ENCODE measurements at places on chromosomes 16 and 17.

DNA sequence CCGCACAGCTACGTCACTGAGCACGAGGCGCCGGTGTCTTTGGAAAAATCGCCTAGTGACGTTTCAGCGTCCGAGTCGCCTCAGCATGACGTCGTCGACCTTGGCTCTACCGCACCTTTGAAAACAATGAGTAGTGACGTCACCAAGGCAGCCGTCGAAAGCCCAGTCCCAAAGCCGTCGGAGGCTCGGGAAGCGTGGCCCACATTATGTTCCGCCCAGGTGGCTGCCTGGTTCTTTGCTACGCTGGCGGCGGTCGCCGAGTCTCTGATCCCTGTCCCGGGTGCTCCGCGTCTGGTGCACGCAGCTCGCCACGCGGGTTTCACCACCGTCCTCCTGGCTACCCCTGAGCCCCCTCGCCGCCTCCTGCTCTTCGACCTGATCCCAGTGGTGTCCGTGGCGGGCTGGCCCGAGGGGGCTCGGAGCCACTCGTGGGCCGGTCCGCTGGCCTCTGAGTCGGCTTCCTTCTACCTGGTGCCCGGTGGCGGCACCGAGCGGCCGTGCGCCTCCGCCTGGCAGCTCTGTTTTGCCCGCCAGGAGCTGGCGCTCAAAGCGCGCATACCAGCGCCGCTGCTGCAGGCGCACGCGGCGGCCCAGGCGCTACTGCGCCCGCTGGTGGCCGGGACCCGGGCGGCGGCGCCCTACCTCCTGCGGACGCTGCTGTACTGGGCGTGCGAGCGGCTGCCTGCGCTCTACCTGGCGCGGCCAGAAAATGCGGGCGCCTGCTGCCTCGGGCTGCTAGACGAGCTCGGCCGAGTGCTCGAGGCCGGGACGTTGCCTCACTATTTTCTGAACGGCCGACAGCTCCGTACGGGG, 1.5 kb downstream of the TMEM102 start:
- peak; percentile 81 for DNase-seq

GRCh38 chr17:72786209-72786608, 306.3 kb downstream of the SLC39A11 start:
- DNase-seq, result no peak

GRCh38 chr17:79581324-79581932, 29.4 kb downstream of the RBFOX3 start:
- DNase-seq, result peak; percentile 32

DNA sequence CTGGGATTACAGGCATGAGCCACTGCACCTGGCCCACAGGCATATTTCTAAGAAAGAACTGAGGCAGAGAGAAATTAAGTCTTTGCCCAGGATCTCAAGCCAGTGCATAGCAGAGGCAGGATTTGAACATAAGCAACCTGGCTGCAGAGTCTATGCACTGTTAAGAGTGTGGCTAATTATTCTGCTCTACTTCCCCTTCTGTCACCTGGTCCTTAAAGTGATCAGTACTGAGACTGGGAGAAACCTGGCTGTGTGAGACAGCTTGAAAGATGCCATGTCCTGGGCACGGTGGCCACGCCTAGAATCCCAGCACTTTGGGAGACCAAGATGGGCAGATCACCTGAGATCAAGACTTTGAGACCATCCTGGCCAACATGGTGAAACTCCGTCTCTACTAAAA, 58.1 kb downstream of the IQCK start:
- DNase-seq, result no peak

DNA sequence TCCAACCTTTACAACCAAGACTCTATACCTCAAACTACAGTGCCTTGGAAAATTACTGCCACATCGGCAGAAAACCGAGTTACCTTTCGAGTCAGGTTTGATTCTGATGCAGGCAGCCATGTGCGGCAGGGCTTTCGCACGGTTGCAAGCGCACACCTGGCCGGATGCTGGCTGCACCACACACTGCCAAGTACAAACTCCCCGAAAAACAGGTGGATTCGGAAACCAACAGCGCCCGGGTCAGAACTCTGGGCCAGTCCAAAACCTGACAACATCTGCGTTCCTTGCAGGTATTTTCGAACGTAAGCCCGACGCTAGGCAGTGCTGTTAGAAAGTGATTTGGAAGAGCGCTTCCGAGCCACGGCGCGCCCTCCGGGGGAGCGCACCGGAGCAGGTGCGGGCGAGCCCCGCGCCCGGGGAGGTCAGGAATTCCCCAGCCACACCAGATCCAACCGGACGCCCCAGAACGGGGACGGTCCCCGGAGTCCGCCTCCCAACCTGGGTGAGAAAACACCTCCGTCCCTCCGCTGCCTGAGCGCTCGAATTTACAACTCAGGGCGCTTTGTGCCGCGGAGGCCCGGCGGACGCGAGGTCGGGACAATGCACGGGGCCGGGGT, 1.2 kb downstream of the USP7 start:
- DNase-seq, result no peak

DNA sequence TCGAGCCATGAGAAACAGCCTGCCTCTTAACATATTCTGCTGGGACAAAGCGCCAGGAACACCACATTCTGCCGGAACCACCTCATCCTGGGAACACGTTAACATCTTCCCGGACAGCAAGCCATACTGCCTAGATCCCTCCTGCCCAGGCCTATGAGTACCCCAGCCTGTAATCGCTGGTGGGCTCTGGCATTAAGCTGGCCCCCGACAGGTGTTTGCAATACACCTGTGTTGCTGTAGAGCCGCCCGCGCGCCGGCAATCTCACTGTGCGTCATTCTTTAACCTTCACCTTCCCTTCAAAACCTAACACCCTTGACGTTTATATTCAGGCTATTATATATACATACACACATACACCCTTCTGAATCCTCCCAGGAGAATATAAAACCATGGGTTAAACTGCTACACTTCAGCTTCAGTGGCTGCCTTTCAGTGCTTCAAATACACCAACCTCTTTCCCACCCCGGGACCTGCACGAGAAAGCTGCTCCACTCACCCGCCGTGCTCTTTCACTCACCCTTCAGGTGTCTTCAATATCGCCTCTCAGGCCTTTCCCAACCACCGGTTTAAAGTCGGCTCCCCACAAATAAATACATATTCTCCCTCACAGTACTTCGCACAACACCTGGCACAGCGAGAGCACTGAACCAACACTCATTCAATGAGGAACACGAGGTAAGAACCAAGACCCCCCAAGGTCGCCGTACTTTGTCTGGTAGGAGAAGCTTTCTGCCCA, 1.0 kb upstream of the ENDOV start:
- no peak for DNase-seq

DNA sequence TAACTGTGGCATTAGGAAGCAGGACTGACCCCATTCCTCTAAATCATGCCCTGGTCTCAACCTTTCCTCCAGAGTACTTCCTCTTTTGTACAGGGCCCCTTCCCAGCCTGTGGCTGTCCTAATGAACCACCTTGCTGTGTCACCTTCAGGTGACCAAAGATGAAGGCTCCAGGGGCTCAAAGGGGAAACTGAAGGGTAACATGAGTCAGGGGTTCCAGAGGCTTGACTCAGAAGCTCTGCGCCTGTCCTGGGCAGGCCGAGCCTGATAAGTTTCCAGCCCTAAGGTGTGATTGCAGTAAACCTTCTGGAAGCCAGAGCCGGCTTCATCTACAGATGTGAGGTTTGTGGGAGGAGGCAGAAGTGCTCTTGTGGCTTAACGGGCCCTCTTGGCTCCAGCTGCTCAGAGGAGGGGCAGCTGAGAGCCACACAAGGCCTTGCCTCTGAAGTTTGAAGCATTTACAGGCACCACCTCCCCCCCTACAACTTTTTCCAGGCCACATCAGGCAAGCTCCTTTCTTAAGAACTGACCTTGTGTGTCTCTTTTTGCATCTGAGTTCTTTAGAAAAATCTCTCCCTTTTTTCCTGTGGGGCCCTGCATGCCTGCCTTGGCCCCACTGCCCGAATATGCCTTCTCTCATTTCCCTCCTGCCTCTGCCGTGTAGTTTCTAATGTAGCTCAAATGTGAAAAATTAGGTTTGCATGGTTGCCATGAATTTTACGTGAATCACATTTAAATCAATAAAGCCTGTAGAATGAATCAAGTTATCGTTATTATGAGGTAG, 149.9 kb downstream of the CLEC16A start:
- peak; percentile 82 for DNase-seq

DNA sequence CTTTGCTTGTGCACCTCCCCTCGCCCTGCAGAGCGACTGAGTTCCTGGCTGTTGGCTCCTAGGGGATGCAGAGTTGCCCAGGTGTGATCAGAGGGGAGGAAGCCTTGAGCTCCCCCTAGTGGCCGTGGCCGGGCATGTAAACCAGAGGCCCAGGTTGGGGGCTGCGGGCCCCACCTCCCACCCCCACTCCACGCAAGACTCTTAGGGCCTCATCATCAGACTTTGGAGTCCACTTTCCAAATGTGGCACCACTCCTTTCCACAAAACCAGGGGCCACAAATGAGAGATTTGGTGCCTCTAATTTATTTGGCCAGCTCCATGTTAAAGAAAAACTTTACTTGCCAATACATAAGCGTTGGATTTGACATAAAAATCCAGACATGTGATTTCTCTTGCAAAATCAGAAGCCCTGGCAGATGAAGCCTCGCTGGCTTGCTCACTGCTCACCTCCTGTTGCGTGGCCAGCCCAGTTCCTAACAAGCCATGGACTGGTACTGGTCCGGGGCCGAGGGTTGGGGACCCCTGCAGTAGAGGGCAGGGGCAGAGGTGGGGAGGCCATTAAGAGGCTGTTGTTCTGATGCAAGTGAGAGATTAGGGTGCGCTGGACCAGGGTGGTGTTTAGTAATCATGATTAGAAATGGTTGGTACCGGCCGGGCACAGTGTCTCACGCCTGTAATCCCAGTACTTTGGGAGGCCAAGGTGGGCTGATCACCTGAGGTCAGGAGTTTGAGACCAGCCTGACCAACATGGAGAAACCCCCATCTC, 28.7 kb upstream of the GAS7 start:
- DNase-seq, result peak; percentile 7

- DNase-seq, result no peak
Measured at GRCh38 chr16:76164970-76165558, 112.1 kb upstream of the CNTNAP4 start.

GRCh38 chr16:47978491-47979163, 177.2 kb downstream of the ABCC12 start:
- DNase-seq, result no peak

GRCh38 chr17:17082878-17083277, 40.6 kb downstream of the MPRIP start:
- DNase-seq, result no peak

DNA sequence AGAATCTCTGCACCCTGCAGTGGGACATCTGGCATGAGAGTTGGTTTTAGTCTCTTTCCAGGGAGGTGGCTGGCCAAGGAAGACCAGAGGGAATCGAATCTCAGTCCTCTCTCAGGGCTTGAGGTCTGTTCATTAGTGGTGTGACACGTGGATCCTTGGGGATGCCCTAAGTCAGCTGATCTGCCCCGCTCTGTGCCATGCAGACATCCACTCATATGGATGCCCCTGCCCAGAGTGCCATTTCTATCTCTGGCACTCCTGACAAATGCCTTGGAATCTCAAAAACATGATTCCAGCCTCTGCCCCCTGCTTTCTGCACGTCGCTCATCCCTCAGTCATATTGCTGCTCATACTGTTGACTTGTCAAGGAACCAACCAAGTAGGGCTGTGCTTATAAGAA, 38.8 kb downstream of the WSCD1 start:
- no peak for DNase-seq

DNA sequence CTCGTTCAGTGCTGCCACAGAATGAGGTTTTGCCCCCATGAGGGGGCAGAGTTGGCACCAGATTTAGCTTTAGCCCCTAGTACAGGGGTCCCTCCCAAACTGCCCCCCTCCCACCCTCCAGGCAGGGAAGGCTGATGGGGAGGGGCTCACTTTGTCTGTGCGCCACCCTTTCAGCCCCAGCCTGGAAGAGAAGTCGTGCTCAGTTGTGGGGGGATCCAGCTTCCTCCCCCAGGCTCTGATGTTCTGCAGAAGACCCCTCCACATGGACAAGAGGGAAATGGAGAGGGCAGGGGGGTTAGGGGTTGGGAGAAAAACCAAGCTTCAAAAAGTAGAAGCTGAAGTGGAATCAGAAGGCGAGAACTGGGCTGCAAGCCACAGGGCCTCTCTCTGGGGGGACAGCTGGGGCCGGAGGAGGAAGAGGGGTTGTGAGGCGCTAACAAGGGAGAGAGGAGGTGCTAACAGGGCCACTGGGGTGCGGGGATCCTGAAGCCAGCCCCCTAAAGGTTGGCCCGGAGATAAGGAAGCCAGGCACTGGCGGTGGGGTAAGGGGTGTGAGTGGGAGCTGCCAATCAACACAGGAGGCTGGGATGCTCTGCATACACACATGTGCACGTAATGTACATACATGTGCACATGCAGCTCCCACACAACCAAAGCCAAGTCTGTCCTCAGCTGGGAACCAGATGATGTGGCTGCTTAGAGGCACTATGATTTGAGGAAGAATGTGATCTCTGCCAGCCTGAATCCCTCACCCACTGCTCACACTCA, 7.0 kb upstream of the TMEM92 start:
- no peak for DNase-seq

DNA sequence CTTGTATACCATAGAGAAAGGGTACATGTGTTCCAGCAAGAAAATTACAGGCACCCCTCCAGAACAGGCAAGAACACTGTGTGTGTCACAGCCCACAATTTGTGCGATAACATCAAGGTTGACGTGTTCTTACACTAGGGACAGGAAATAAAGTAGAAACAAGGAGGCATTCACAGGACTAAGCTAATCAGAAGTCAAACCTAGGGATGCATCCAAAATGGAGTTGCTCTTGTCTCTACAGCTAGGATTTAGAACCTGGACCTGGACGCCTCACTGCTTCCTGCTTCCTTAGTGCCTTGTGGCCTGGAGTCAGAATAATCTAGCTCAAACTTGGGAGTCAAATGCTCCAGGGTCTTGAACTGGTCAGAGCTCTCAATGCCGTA, 41.3 kb downstream of the GINS3 start:
- DNase-seq, result no peak

GRCh38 chr17:2749784-2750181, 331 bp upstream of the CCDC92B start:
- DNase-seq, result peak; percentile 77

DNA sequence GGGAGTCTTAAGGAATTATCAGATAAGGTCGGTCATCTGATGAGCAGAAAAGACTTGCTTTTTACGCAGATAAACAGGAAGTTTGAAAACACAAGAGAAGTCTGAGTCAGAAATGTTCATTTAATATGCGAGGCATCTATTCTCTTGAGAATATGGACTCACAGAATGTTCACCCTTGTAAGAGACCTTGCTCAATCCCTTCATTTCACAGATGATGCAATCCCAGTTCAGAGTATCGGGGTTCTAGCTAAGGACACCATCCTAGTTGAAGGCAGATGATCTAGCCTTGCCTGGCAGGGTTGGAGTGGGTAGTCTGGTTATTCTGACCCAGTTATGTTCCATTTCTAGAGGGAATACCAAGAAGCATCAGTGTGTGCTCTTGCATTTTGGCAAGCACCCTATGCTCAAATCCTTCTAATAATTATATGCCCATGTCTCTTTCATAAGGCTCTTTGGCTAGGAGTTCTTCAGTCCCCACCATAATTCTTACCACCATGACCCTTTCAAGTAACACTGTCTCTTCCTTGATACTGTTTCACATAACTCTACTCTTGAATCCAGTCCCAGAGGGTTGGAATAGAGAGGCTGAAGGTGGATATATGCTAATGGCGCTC, 42.5 kb downstream of the YPEL2 start:
- no peak for DNase-seq

- no peak for DNase-seq
Measured at GRCh38 chr16:53320992-53321391, 113.3 kb upstream of the RBL2 start.
